Stimulated activated CD4-positive, alpha-beta T cell treated with anti-CD3 and anti-CD28 coated beads, Interleukin-15, amount 100 ng/mL, for 1 hour (primary cell): ENCODE measurements at places on chromosomes 12 and 14.

DNA sequence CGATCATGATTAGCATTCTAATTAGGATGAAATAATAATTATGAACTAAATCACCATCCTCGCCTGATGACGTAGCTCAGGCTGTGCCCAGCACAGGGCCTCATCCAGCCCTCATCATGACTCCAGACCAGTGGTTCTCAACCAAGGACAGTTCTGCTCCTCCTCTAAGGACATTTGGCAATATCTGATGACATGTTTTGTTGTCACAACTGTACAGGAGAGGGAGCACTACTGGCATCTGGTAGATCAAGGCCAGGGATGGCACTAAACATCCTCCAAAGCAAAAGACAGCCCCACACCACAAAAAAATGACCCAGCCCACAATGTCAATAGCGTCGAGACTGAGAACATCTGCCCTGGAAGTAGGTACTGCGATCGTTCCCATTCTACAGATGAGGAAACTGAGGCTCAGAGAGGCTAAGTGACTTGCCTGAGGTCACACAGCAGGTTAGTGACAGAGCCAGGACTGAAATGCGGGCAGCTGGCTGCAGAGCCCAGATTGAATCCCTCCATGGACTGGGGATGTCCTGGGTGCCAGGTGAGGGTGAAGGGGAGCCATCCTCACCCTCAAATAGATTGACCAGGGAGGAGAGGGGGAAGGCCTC, 15.5 kb downstream of the TRPV4 start:
- no peak for DNase-seq

GRCh38 chr12:121344506-121344905, 7.7 kb downstream of the ANAPC5 start:
- no peak for DNase-seq

DNA sequence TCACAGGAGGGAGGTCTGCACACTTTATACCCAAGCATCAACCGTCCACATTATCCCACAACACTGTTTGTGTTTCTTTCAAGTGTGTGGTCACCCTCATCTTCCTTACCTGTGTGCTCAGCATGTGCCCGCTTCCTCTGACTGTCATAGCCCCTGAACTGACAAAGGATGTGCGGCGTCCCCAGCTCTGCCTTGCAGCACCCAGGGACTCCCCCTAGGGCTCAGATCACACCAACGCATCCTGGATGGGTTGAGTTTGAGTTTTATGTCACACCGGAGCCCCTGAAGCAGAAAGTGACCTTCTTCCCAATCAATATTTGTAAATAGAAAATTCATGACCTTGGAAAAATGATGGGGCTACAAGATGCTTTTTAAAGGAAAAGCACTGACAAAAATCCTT, 770.7 kb upstream of the TMEM132C start:
- no peak for DNase-seq

GRCh38 chr14:51925980-51926379, 63.4 kb upstream of the RTRAF start:
- DNase-seq = no peak

DNA sequence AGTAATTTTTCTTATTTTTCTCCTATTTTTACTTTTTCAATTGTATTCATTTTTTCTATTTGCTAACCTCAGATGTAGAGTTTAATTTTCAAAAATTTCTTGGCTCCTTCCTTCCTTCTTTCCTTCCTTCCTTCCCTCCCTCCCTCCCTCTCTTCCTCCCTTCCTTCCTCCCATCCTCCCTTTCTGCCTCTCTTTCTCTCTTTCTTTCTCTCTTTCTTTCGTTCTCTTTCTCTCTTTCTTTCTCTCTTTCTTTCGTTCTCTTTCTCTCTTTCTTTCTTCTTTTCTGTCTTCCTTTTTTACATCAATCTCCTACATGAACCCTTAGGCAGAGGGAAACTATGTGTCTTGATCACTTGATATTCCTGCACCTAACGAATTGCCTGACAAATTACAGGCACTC, 12.4 kb upstream of the GYS2 start:
- DNase-seq = no peak

GRCh38 chr12:101696251-101697196, 916 bp upstream of the CHPT1 start:
- no peak for DNase-seq

GRCh38 chr12:61546296-61546695, 713.9 kb upstream of the USP15 start:
- no peak for DNase-seq

DNA sequence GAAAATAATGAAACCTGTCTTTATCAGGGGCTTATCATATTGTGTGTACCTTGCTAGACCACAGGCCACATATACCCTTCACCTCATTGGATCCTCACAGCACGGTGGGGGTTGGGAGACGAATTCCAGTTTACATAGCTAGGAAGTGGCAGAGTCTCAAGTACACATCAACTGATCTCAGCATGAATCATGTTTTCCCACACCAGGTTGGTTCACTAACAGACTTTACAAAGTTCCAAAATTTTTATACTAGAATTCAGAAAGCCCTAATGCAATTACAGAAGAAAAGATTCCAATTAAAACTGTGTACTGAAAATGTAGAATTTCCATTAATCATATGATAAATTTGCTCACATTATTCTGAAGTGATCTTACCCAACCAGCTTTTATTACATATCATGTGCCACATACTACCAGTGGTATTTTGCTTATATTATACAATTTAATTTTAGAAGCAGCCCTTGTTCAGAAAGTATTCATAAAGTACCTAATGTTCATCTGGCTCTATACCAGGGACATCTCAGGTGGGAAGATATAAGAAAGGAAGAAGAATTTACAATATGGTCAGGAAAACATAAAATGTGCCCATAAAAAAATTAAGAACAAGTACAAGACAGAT, 196.2 kb downstream of the ITPR2 start:
- no peak for DNase-seq

DNA sequence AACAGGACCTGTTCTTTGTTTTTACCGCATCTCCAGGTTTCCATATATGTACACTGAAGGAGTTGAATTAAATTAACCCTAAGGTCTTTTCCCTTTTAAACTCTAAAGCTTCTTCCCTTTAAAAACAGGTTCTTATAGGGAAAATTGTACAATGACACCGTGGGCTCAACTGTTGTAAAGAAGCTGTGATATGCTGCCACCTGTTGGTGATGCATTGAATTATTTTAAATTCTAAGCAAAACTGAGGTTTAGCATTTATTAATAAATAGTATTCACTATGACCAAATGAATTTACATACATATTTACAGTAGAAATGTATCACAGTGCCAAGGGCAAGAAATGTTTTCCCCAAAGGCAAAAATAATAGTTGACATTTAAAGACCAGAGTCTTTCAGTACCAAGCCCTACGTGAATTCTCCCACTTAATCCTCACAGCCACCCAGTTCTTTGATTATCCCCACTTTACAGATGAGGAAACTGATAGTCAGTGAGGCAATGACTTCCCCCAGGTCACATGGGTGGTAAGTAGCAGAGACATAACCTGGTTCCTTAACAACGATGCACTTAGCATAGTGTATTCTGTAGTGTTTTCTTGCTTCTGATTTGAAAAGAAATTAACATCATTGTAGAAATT, 35.7 kb upstream of the TMEM263 start:
- DNase-seq = no peak

GRCh38 chr12:10293570-10294227, 14.0 kb upstream of the KLRD1 start:
- no peak for DNase-seq

GRCh38 chr14:33786091-33786825, 164.6 kb downstream of the EGLN3 start:
- DNase-seq = no peak

DNA sequence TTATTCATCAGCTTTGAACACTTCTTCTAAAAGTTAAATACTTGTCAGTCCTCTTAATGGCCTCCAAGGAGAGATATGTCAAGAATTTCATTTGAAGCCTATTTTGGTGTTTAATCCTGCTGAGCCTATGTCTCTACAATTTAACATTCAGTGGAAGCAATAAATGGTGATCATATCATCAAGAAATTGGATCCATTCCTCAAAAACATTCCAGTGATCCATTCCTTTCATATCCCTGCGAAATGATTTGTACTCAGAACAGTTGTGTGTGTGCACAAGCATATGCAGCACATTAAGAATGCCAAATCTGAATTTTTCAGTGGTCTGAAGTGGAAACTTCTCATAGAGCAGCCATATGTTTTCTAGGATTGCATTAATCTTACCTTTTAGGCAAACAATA, 373.7 kb upstream of the SYT1 start:
- no peak for DNase-seq
